ENCODE measurements at places on chromosomes 3 and 15. TPM values are rescaled to one million over a fixed set of nuclear protein-coding genes. Genes with fewer than 3 reads are reported as not detected.
A peak's percentile ranks its signal among the peaks of the same experiment; 100 is the strongest.

Gene SIDT1
- not detected for total RNA-seq

Gene CLSTN2
- 0.13 TPM for total RNA-seq

Gene CSTA
- not detected for total RNA-seq

- peak; percentile 82 for DNase-seq
Observed at GRCh38 chr3:183255348-183255730, 2.3 kb downstream of the B3GNT5 start.
